ENCODE measurements at places on chromosomes 12 and 14.

- no peak for DNase-seq
Measured at GRCh38 chr14:82438436-82438835, 904.8 kb upstream of the SEL1L start.

- DNase-seq, result no peak
Measured at GRCh38 chr12:62761658-62762057, 173.3 kb downstream of the PPM1H start.

DNA sequence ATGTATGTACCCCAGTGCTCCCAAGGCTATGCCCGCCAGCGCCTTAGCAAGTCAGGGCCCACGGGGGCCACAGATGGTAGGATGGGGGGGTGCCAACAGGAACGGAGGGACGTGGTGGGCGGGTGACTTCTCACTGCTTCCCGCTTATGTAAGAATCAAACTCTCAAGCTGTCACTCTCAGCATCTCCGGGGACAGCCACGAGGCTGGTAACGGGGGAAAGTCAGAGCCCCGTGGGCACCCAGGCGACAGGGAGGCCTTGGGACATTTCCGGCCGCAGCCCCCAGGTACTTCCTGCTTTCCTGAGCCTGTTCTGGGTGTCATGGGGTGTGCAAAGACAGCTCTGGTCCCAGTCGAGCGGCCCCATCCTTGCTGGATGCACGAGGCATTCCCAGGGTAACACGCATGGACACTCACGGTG lies 59.3 kb downstream of the TESC start:
- DNase-seq, result no peak

DNA sequence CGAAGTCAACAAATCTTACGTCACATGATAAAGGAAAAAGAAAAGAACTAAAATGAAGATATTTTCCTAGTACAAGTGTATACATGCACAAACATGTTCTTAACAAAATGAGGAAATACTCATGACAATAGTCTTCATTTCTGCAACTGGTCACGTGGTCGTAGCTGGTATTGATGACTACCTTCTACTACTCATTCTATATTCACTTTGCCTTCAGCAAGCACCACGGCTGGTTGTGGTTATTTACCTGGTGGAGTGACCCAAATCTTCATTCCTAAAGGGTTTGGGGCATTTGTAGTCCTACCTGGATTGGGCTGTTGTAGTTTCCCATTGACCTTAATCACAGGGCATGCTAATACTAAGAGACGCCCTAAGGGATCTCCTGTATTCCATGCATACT lies 51.2 kb downstream of the FIGNL2 start:
- DNase-seq, result no peak

DNA sequence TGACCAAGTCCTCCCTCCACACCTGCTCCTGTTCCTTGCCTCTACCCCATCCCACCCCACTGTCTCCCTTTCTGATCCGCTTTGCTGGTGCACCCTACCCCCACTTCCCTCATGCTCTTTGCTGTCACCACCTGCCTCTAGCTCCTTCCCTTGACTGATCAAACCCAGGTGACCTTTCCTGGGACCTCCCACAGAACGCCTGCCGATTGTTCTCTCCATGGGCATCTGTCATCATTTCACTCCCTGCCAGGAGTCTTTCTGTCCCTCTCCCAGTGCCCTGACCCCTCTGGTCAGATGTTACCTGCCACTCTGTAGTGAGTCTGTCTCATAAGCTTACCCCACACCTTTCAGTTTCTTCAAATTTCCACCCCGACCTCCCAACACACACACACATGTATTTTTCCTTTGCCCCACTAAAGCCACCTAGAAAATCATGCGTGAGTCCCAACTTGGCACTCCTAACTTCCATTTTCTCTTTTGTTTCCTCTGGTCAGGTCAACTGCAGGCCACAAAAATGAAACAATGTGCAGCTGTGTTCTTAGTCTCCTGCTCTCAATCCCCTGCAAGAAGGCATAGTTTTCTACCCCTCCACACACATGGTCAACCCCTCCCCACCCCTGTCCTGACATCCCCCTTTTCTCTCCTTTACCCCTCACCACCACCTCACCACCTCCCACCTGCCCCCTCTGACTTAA lies 229.8 kb downstream of the DPF3 start:
- no peak for DNase-seq

- DNase-seq, result no peak
Measured at GRCh38 chr12:130124605-130125244, 37.5 kb upstream of the FZD10 start.

DNA sequence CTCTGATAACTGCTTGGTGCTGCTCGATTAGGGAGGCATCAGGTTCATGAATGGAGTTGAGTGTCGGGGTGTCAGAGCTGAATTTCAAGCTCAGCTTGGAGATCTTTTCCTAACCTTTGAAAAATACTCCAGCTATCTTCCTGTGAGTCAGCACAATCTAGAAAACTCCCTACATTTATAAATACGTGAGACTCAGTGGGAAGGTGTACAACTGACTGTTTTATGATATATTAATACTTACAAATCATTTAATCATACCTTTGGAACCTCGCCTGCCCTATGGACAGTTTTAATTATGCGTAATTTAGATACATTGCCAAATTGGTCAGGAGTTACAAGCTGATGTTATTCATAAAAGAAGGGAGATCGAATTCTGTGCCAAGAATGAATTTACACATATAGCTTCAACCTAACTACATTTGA lies 961 bp downstream of the CMAS start:
- no peak for DNase-seq

DNA sequence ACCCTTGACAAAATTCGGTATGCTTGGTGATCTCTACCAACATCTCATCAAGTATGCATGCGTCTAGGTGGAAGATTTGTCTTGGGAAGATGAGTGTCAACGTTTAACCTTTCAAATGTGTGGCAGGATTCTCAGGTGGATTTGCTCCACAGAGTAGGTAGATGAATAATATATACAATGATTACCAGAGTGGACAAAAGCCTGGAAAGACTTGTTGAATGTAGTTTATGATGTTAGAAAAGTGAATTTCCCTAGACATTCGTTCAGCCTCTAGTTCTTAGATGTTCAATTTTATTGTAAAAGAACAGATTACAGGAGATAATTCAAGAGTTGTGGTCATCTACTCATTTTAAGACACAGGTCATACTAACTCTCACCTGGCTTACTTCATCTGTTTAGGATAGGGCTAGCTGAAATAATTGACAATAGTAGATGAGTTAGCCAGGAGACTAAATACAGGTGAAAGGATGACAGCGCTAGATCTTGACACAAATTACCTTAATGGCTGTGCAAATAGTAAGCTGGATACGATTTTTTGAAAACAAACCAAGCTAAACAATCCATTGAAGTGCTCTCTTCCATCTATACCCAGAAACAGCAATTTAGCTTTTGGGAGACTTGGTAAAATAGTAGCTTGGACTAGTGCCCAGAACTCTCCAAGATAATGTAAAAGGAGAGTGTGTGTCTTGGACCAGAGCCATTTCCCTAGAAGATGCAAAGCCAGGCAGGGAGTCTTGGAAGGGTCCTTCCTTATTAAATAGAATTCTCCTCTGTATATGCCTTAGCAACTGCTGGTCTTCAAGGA lies 168.0 kb downstream of the DACT1 start:
- DNase-seq, result no peak

DNA sequence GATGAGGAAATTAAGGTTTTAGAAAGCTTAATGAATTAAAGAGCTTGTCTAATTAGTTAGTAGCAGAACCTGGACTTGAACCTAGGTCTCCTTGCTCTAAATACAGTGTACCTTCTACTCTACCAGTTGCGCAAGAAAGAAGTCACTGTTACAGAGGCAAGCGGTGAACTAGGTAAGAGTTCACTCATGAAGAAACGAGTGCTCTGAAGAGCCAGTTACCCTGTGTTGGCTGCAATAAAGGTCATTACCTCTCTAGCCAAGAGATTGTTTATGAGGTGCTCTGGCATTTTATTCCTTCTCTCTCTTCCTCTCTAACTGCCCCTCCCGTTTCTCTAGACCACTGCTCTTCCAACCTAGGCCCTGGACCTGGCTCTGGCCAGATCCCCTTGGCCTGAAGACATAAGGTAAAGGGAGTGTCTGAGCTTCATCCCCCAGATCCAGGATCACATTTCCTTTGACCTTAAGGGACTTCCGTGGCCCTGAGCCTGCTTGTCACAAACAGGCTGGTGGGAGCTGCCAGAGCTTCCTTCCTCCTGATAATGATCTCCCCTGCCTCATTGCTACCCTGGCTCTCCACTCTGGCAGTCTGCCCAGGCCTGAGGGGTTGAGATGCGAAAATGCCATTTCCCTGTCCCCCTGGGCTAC lies 1.9 kb downstream of the RNASE7 start:
- no peak for DNase-seq

GRCh38 chr14:101736071-101736470 lies 25.4 kb upstream of the PPP2R5C start:
- no peak for DNase-seq

- no peak for DNase-seq
Measured at GRCh38 chr12:30976206-30976605, 49.7 kb downstream of the TSPAN11 start.

Data from ascending aorta (tissue), 2 donors.